ENCODE measurements at places on chromosomes 4 and X.

DNA sequence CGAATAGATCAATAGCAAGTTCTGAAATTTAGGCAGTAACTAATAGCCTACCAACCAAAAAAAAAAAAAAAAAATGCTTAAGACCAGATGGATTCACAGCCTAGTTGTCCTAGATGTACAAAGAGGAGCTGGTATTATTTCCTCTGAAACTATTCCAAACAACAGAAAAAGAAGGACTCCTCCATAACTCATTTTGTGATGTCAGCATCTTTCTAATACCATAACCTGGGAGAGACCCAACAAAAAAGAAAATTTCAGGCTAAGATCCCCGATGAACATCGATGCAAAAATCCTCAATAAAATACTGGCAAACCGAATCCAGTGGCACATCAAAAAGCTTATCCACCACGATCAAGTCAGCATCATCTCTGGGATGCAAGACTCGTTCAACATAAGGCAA lies 1557.9 kb downstream of the C4orf33 start:
- no peak for DNase-seq

DNA sequence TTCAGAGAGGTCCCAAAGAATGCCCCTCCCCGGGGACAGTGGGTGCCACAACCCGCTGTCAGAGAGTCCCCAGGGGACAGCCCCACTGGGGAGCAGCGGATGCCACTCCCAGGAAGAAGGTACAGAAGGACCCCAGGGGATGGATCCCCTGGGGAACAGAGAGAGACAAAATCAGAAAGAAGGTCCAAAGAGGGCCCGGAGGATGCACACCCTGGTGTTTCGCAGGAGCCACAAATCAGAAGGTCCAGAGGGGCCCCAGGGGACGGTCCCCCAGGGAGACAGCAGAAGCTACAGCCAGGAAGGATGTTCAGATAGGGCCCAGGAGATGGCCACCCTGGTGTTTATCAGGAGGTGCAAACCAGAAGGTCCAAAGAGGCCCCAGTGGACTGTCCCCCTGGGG lies 1.4 kb downstream of the TEX13D start:
- no peak for DNase-seq

GRCh38 chrX:78650906-78651437 lies 8.2 kb downstream of the RTL3 start:
- DNase-seq = peak; percentile 7

- no peak for DNase-seq
Observed at GRCh38 chr4:136985683-136986082, 546.6 kb downstream of the PCDH18 start.

DNA sequence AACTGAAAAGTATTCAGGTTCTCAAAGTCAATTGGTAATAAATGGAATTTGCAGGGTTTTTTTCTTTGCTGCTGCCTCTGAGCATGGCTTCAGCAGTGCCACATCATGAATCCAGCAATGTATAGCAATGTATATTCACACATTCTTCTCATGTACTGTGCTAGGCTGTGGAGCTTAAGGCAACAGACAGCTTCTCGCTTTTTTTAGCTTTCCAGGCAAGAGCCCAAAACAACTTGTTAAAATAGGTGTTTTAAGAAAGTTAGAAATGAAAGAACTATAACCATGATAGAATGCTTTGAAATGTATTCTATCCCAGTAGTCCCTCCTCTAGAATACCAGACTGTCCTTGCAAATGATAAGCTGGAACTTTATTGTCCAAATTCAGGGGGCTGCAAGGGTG lies 30.4 kb downstream of the SMIM43 start:
- DNase-seq = no peak

GRCh38 chr4:161650812-161651211 lies 513.0 kb downstream of the FSTL5 start:
- DNase-seq = no peak

DNA sequence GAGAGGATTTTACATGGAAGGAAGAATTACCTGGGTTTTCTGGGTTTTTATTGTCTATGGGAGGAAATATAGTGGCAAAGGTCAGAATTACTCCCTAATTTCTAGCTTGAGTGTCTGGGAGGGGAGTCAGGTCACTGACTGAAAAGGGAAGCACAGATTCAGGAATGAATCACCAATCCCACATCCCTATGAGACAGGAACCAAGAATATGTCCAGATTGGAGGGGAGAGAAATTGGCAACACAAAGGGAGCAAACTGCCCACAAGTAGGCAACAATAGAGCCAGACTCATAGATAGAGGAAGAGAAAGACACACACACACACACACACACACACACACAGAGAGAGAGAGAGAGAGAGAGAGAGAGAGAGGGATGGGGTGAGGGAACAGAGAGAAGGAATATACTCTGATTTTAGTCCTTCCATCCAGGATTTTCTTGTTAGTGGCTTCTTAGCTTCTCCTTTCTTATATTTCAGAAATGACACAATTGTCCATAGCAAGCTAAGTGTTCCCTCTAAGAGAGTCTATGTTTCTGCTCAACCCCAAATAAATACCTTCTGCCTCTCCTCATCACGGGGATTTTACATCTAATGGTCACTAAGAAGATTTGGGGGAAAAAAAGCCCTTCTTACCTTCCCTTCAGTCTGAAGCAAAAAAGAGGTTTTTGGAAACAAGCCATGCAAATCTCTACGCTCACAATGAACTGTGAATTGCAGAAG lies 12.0 kb downstream of the P2RY10 start:
- no peak for DNase-seq

GRCh38 chr4:57404483-57404882 lies 294.3 kb upstream of the IGFBP7 start:
- DNase-seq = no peak

DNA sequence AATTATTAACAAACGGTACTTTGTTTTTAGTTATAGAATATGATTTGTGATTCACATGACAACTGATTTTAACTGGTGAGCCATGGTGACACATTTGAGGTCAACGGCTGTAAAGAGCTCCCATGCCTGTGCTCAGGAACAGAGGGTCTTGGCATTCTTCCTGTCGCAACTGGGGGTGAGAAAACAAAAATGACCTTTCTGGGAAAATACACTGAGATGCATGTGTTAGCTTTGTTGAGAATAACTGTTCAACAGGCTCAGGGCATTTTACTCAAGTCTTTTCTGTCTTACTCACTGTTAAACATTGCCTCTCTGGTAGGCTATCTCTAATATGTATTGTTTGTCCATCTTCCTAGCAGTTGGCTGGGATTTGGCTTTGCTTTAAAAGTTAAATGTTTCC lies 57.1 kb upstream of the HPGD start:
- no peak for DNase-seq

DNA sequence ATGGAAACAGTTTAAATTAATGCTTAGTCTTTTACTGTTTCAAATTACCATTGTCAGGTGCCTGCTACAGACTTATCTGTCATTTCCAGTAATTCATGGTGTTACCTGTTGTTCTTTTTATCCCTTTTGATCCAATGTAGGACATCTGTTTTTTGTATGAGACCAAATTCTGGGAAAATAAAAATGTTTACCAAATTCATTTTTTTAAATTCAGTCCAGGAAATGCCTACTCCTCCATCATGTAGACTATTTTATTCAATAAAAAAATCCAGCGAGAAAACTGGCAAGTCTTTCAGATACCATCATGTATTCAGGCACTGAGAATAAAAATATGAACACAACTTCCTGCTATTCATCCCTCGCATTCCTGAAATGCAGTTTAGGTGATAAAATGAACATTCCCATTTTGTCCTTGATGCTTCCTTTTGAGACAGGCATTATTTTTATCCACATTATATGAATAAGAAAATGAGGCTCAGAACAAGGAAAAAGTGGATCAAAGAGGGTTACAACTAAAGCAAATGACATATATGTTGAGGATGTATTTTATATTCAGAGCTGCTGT lies 584.2 kb downstream of the SPRY1 start:
- no peak for DNase-seq

- no peak for DNase-seq
Observed at GRCh38 chrX:40102393-40103381, 4.9 kb upstream of the BCOR start.

Data from CD4-positive, alpha-beta T cell treated with Interleukin-10 for 1 hour (primary cell).